ENCODE measurements at places on chromosomes 11 and 22. TPM values are rescaled to one million over a fixed set of nuclear protein-coding genes. Genes with fewer than 3 reads are reported as not detected.

DNA sequence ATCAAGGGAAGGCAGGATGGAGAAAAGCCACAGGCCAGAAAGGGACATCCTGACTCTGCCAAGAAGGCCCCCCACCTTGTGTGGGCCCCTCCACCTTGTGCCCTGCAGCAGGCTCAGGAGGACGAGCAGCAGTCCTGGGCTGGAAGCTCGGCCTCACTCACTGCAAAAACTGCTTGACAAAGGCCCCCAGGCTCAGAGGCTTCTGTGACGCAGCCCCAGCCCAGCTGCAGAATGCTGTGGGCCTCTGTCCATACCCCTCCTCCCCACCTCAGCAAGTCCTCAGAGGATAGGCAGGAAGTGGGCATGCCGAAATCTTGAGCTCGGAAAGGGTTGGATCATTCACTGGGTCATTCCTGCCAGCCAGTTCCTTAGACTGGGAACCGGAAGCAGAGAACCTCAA lies 61.9 kb downstream of the NRXN2 start:
- DNase-seq, result no peak

DNA sequence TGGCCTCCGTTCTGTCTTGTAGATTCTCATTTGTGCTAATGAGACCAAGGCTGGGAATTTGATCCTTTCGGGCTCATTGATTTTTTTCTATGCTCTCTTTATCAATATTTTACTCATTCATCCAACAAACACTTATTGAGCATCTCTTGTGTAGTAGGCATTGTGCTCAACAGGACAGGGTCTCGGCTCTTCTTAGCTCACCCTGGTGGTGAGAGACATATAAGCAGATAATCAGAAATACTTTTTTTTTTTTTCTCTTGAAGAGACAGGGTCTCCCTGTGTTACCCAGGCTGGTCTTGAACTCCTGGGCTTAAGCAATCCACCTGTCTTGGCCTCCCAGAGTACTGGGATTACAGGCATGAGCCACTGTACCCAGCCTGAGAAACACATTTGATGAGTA lies 48.0 kb upstream of the SLC5A1 start:
- peak; percentile 10 for DNase-seq

DNA sequence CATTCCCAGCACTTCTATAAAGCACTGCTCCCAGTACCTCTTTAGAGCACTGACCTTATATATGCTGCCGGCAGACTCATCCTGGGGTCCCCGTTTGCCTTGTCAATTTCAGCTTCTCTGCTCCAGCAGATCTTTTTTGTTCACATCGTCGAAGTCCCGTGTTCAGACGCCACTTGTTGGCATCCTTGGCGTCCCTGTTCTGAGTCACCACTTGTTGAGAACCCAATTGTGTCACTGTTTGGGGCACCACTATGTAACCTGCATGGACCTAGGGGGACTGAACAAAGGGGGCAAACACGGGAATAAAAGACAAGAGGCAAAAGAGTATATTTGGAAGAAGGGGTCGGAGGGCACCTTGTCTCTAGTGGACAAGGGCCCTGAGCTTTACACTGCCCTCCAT lies 25.5 kb downstream of the OR10A6 start:
- DNase-seq, result no peak

Gene MEI1
- total RNA-seq, result 14.6 TPM

DNA sequence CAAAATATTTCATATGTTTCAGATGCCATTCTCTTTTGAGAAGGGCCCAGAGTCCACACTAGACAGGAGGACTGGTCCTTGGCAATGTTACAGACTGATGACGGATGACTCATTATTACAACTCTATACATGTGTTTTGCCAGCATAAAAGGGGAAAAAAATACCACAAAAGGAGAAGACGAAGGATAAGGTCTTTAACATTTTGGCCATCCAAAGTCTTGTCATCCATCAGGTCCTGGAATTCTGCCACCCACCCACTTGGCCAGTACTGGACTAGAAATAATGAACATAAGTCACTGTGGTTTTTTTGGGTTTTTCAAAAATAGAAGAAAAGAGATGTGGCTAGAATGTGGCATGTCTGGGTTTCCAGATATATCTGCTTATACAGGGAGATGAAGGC lies 57.7 kb upstream of the BDNF start:
- no peak for DNase-seq

GRCh38 chr11:1064167-1064566 lies 10.5 kb upstream of the MUC2 start:
- DNase-seq, result no peak

- no peak for DNase-seq
Observed at GRCh38 chr11:89495951-89496350, 4.8 kb upstream of the NOX4 start.

Gene TYR
- total RNA-seq, result not detected

GRCh38 chr11:128814856-128815705 lies 52.0 kb downstream of the KCNJ1 start:
- DNase-seq, result no peak

DNA sequence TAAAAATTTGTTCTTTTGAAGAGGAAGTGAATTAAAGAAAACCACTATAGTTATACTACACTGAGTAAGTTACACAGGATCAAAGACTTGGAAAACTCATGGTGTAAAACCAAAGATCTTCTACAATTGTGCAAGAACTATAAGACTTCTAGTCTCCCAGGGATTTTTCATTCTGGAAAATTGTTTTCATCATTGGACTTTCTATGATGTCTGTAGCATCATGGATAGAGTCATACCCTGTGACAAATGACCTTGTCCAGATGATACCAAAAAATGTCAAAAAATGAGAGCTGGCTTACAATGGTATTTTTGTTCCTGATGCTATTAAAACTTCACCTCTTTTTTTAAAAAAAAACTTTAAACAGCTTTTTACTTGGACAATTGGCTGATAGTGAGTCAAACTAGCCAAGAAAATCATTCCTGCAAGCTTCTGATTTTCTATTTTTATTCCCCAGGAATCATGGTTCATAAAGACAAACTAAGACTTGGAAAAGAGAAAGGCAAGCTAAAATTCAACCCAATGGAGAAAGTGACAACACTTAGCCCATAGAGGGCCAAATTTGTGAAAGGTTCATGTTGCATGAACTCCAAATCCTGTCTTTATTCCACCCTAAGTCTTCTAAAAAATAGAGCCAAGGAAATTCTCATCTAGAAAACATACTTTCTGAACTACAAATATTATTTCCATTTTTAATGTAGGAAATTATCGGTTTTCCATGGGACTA lies 30.7 kb downstream of the ME3 start:
- DNase-seq, result no peak

Gene SHANK3
- total RNA-seq, result 0.07 TPM

- peak; percentile 68 for DNase-seq
Observed at GRCh38 chr11:46489656-46490560, 98.3 kb upstream of the CHRM4 start.

DNA sequence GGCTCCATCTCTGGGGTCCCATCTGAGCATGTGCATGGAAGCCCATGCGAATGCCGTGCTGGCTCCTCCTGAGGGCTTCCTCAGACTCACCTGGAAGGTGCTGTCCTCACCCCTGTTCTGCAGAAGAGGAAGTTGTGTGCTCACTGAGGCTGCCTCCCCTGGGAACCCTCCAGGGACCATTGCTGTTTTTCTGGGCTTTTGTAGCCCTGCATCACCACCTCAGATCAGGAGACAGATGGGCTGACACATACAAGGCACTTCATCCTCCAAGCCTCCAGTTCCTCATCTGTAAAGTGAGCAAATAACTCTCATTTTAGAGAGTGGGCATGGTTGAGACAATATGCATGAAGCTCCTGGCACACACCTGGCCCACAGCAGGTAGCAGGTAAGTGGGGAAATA lies 12.1 kb upstream of the LRRC32 start:
- DNase-seq, result peak; percentile 56

Gene PATE2
- 1.1 TPM for total RNA-seq

Data from OCI-LY7 (cell line).